H4 (cell line): ENCODE measurements at places on chromosomes 2 and 18. TPM values are rescaled to one million over a fixed set of nuclear protein-coding genes. Genes with fewer than 3 reads are reported as not detected.
A peak's percentile ranks its signal among the peaks of the same experiment; 100 is the strongest.

GRCh38 chr18:36456622-36457021, 159.1 kb downstream of the FHOD3 start:
- DNase-seq = no peak

The R3HDM1 gene
- 8.7 and 11.5 TPM in 2 replicates for total RNA-seq

DNA sequence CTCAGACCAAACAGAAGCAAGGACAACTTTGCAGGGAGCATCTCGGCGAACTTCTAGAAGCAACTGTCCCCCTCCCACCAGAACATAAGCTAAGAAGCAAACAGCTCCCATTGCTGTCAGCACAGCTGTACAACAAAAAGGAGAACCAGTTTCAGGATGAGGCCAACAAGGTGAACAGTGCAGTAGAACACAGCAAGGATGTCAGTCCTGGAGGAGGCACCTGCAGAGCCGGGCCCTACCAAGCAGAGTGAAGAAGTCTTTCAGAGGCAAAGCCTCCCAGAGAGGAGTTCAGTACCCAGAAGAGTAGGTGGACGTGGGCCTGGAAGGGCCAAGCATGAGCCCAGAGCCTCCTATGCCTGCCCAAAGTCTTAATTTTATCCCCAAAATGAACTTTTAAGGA, 1.0 kb downstream of the PASK start:
- no peak for DNase-seq

GRCh38 chr18:51070545-51070944, 40.5 kb downstream of the SMAD4 start:
- peak; percentile 4 for DNase-seq

The UNC80 gene
- not detected in 2 replicates for total RNA-seq

- DNase-seq = no peak
Observed at GRCh38 chr2:140502951-140503630, 1627.7 kb downstream of the LRP1B start.

DNA sequence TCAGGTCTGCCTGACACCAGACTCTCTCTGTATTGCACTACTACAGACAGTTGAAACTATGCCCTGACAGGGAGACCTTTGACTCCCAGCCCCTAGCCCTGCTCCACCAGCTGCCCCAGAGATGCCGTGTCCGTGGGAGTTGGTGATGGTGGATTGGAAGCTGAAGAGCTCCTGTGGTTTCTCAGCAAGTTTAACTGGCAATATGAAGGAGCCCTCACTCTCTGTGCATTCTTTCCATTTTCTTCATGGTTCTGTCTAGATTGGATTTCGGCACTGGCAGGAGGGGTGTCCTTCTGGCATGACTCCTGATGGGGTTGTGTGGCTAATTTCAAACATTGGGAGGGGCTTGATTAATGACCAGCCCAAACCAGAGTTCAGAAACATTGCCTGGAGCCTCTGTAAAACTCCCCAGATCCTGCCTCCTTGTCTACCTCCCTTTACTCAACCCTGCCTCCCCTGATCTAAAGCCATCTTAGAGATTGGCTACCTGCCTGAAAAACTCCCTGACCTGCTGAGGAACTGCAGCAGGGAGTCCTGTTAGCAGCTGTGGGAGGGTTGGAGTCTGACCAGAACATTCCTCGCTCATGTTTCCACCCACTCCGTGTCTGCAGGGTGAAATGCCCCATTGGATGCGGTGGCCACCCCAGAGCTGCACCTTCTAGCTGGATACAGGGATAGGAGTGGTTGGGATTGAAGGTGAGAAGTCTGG, 206.9 kb upstream of the SPRED2 start:
- peak; percentile 39 for DNase-seq

DNA sequence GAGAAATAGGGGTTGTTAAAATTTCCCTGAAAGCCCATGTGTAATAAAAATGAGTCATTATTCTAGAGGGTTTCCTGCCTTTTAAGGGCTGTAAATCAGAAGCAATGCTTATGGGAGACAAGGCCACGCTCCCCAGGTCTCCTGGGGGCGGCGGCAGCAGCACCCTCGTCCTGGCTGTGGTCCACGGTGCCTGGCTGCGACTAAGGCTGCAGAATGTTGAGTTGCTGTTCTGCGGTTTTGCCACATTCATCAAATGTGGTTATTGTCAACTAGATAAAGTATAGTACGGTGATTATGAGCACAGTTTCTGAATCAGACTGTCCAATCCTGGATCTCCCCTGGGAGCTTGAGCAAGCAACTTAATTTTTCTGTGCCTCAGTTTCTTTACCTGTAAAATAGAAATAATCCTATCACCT, 11.9 kb upstream of the AGFG1 start:
- DNase-seq = peak; percentile 83

The BCL2 gene
- total RNA-seq = 2.7 and 2.9 TPM in 2 replicates

DNA sequence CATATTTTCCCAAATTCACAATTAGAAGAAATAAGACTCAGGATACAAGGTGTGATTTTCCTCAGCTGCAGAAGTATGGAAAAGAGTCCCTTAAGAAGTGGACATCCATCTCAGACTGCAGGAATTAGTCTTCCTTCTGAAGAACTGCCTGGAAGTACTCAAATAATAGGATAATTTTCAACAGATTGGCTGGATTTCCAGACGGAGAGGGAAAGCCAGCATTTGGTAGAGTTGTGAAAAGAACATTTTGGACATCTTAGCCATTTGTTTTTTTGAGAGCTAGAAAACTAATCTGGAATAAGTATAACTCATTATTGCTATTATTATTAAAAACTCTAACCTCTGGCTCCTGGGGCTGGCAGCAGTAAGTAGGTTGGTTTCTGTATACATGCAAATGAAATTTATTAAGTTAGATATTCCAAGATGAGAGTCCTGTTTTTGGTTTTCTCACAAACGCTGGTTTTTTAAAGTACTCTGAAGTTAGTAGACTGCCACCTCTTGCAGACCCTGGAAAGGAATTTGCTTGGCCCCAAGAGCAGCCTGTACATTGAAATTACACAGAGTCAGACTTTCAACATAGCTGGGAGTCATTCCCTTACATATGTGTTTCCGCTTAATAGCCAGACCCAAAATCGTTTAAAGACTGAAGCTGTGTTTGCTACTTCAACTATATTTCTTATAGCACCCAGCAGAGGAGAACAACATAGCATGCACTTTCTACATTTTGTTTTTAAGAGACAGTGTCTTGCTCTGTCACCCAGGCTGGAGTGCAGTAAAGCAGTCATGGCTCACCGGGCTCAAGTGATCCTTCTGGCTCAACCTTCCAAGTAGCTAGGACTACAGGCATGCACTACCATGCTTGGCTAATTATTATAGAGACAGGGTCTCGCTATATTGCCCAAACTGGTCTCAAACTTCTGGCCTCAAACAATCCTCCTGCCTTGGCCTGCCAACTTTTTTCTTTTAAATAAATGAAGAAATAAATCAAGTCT, 142.4 kb downstream of the THADA start:
- no peak for DNase-seq

DNA sequence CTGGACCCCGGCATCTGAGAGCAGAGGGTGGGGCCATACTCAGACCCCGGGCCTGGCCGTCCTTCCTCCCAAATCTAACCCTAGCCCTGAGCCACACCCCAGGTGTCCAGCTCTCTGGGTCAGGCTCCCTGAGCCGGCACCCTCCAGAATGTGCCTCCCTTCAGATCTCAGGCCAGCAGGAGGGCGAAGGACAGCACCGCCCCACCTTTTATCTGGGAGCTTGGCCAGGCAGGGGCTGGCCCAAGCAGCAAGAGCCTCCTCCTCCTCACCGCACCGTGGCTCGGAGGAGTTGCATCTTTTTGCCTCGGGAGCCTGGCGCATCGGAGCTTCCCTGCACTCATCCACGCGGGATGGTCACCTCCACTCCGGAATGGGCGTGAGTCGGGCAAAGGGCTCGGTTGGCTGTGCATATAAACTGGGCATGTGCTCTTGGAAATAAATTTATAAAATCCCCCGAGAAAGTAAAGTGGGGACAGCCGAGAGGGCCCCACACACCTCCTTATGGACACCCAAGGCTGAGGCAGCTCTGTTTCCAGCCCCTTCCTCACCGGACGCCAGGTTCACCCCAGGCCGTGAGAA, 69.1 kb upstream of the CTDP1 start:
- DNase-seq = no peak

DNA sequence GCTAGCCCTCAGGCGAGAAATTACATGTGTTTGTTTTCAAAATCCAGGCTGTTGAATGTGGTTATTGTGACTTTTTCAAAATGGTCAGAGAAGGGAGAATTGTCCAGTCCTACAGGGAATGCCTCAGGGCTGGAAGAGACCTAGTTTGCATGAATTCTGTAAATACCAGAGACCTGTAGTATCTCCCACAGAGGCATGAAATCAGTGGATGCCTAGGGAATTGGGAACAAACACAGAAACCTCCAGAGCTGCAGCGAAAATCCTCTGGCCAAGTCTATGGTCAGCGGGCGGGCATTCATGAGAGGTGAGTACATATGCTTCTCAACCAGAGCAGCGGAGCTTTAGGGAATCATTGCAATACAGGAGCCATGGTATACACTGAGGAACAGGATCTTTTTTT, 1596.5 kb upstream of the NXPH2 start:
- DNase-seq = no peak

The MTA3 gene
- total RNA-seq = 23.8 and 26.4 TPM in 2 replicates

The CYP26B1 gene
- total RNA-seq = 1.5 and 1.7 TPM in 2 replicates

- DNase-seq = no peak
Observed at GRCh38 chr2:207546822-207547221, 17.1 kb downstream of the CREB1 start.

DNA sequence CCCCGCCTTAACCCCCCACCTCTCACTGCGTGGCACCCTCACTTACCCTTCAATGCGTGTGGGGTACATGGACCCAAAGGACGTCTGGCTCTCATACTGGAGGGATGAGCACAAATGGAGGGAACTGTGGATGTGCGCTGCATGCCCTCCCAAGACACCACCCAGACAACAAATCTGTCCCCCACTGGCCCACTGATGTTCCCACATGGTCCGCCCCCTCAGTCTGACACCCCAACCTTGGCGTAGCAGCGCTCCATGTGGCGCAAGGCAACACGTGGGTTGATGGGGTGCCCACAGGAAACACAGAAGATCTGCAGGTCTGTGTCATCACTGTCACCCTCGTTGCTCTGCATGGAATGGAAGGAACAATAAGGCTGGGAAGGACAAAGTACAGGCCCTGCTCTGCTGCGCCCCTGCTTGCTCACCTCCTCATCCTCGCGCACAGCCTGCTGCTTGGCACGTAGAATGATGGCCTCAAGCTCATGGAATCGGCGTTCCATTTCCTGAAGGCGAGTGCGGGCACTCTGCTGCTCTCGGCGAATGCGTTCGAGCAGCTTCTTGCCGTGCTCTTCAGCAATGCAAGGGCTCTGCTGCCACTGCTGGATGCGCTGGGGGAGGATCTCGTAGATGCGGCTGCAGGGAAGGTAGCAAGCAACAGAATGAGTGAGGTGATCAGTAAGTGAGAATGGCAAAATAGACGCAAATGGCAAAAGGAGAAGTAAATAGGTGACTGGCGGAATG, 2.3 kb upstream of the MBD1 start:
- DNase-seq = no peak

DNA sequence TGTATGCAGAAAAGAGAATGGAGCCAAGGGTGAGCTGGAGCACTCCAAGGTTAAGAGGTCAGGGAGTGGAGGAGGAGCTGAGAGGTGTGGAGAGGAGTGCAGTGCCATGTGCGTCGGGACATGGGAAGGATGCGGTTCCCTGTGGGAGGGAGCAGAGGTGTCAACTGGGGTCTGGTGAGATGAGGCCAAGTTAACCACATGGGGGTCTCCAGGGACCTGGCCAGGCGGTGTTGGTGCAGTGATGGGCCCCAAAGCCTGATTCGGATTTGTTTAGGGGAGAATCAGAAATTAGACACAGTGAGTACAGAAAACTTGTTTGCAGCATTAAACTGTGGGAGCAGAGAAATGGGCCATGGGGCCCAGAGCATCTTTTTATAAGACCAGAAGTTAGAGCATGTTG, 210.5 kb downstream of the LDLRAD4 start:
- no peak for DNase-seq

GRCh38 chr18:48763719-48764100, 187.1 kb downstream of the SMAD7 start:
- no peak for DNase-seq

The CHPF gene
- 53.9 and 85.6 TPM in 2 replicates for total RNA-seq

DNA sequence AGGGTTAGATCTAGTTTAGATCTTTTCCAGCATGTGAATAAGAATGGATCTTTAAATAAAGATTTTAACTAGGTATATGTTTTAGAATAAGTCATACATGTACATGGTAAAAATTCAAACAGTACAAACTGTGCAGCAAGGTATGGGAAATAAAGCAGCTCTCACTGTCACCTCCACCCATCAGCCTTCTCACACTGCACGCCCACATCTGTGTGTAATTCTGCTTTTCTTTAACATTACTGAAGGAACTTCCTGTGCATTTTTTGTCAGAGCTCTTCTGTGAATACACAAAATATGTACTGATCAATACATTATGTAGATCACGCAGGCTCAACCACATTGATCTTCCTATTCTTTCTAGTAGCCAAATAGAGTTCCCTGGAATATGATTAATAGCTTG, 3.4 kb downstream of the CASP8 start:
- no peak for DNase-seq

- no peak for DNase-seq
Observed at GRCh38 chr2:129296806-129297205, 682.7 kb upstream of the RAB6C start.

- DNase-seq = no peak
Observed at GRCh38 chr2:212960336-212960735, 191.1 kb downstream of the IKZF2 start.

The SLC4A3 gene
- 2.3 and 2.9 TPM in 2 replicates for total RNA-seq

The FBXO15 gene
- total RNA-seq = 0.41 TPM in 1 of 2 replicates, not detected in the other

DNA sequence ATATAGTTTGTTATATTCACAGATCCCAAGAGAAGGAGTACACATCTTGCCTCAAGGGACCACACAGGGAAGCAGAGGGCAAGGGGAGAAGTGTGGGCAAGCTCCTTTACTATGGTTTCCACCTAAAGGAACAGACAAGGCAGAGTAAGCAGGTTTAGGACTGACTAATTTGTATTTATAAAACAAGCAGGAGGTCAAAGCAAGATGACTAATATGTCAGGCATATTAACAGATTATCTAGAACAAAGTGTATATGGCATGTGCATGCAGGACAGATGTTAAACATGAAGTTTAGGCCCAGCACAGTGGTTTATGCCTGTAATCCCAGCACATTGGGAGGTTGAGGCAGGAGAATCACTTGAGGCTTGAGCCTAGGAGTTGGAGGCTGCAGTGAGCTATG, 3.7 kb upstream of the LRP2 start:
- no peak for DNase-seq

DNA sequence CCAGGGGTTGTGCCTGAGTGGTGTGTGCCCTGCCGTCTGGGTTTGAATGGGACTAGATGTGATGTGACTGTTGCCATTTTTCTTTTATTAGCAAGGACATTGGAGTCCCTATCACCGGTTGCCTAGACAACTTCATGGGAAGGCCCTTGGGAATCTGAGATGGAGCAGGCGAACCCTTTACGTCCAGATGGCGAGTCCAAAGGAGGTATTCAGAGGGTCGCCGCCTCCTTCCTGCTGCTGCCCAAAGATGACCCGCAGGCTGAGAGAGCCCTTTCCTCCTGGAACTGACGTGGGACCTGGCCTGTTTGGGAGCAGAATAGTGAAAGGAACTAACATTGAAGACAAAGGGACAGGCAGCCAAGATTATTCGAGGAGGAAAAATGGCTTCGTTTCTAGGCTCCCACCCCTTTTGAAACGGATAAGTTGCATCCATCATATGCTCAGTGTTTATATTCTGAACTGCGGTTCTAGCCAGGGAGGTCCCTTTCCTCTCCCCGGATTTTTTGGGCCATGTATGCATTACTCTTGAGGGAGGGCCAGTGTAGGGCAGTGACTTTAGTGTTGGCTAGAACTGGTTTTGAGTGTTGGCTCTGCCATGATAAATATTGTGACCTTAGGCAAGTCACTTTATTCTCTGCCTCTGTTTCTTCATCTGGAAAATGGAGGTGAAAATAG, 673 bp downstream of the CENPO start:
- no peak for DNase-seq
